Vagina (tissue), 2 donors: ENCODE measurements at places on chromosomes 6 and 20.

- DNase-seq, result no peak
Measured at GRCh38 chr6:2426561-2427340, 181.3 kb upstream of the GMDS start.

GRCh38 chr6:1667012-1667804, 57.5 kb downstream of the FOXC1 start:
- DNase-seq, result no peak

GRCh38 chr6:89260832-89261231, 43.7 kb upstream of the GABRR1 start:
- no peak for DNase-seq

DNA sequence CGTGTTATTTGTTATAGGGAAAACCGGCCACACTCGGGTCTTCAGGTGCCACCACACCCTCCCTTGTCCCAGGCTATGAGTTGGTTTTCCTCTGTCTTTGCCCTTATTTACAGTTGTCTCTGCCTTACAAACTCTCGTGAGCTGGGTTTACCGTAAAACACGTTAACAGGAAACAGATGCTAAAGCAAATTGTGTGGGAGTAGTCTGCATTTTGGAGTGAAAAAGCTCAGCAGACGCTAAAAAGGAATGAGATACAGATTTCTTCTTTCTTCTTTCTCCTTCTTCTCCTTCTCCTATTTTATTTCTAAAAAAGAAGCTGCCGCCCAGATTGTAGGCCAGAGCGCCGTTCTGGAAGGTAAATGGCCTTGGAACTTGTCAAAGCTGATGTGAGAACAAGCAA, 51.9 kb downstream of the APCDD1L start:
- DNase-seq, result no peak

DNA sequence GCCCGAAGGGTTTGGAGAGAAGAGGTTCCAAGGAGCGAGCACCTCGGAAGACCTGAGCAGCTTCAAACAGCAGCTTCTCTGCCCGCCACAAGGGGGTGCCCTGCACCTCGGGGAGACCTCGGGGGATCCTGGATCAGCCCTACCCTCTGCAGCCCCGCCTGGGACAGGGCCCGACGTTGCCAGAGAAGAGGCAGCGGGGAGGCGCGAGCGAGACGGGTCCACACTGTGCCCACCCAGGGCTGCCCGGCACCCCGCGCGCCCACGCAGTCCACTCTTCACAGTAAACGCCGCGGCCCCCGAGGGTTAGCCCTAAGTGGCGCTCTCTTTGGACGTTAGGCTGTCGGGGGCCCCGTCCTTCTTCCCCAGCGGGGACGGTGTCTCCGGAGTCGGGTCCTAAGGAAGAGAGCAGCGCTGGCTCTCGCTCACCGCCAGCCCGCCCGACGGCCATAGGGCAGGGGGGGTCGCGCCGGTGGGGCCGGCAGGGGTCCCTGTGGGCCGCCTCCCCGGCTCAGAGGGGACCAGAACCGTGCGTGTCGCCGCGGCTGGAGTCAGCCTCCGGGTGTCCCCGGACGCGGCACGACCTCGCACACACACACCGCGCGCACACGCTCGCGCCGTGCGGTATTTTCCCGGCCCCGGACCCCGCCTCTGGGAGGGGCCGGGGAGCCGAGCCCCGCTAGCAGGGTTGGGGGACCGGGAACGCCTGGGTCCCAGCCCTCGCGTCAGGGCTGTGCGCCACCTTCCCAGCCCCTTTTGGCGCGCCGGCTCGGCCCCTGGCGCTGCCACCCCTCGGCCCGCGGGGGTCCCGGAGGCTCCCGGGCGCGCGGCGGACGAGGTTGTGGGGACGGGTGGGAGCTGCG, 929 bp downstream of the CDH22 start:
- DNase-seq, result no peak

- no peak for DNase-seq
Measured at GRCh38 chr6:150380256-150380655, 11.4 kb downstream of the IYD start.

DNA sequence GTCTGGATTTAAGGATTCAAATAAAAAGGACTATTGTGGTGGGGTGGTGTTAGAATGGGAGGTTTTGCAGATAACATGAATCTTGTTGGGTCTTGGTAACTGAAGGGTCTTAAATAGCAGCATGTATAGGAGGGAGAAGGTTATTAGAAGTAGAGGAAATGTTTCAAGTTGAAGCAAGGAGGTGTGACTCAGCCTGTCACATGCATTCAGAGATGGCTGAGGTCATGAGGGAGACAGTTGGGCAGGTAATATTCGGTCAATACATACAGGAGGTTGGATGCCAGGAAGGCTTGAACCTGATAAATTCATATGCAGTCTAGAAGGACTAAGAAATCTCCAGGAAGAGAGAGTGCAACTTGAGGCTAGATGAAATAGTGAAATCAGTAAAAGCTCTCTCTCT, 6.1 kb downstream of the KLHL31 start:
- DNase-seq, result no peak

DNA sequence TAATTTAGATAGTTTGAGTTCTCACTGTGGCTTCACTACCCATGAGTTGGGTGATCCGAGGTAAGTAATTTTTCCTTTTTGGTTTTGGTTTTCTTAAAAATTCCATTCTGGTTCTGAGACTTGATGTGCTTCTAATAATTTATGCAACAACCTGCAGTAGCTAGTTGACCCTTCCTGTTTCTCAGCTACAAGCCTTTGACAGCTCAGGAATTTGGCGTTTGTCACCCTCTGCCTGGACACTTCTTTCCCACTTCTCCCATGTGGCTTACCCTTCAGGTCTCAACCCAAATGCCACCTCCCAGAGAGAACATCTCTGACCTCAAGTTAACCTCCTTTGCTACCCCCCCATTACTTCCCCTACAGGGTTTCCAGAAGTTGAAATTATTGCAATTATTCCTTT, 49.7 kb upstream of the TSHZ2 start:
- no peak for DNase-seq

DNA sequence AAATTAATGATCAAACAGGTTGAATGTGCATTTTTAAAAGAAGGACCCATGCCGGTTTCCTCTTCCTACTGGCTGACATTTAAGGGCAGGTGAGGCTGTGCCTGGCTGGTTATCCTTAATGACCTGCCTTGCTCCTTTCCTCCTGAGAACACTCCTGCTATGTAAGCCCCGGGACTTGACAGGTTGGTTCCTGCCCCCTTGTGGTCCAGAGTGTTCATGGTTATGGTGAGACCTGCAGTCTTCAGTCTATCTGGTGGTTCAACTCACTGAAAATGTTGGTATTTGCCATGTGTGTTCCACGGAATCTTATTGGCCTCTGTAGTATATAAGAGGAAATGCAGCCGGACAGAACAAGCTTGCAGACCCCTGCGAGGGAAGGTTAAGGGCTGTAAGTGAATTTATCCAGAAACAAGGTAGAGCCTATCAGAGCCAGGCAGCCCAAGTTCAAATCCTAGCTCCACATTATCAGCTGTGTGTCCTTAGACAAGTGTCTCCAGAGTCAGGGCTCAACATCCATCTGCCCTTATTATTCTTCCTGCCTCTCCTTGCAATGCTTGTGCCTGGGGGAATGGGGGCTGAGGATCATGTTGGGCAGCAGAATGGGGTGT, 5.2 kb upstream of the BPIFA3 start:
- no peak for DNase-seq
